ENCODE measurements at places on chromosomes 2 and 18. TPM values are rescaled to one million over a fixed set of nuclear protein-coding genes. Genes with fewer than 3 reads are reported as not detected.

DNA sequence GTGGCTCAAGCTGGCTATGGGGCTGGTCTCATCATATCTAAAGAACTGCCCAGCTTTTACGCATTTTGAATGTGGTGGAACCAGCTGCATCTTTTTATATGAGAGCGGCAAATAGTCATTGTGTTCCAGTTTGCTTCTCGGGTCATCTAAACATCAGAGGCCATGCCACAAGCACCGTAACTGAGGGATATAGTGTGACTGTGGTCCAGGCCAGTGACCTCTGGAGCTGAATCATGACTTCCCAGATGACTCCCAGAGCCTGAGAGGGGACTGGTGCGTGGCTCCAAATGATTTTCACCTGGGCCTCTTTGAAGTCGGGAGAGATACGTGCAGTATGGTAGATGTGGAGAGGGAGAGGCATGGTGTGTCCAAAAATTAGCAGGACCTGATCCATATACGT lies 271.0 kb downstream of the NEDD4L start:
- no peak overlapping the region for H3K27ac ChIP-seq
- DNase-seq = no peak
- no peaks in the 10 kb centered on the region for H3K27me3 ChIP-seq
- peaks cover 37% of the 10 kb centered on the region for H3K4me1 ChIP-seq
- H3K4me3 ChIP-seq = no peak overlapping the region
- H3K36me3 ChIP-seq = no peaks in the 10 kb centered on the region

The CHRND gene
- polyA plus RNA-seq = not detected

DNA sequence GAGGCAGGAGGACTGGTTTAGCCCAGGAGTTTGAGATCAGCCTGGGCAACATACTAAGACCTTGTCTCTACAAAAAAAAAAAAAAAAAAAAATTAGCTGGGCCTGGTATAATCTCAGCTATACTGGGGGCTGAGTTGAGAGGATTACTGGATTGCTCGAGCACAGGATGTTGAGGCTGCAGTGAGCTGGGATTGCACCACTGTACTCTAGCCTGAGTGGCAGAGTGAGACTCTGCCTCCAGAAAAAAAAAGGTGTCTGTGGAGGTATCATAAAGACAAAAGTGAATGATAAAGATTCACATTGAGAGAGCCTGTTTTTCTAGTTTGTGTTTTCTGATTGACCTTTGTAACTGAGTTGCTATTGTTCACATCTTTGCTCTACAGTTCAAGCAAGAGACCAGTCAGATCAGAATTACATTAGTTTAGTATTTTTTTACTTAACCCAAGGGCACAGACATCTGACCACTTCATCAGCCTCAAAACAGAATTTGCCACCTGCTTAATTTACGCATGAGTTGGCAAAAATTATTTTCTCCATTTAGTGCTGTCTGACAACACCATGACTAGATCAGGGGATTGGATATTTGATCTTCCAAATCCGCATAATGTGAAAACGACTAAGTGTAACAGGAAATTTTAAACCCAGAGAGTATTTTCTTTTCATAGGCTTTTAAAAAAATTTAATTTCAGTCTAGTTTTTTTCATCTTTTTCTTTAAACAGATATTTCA lies 271.0 kb downstream of the TGIF1 start:
- DNase-seq = no peak
- H3K4me1 ChIP-seq = no peaks in the 10 kb centered on the region
- H3K36me3 ChIP-seq = no peaks in the 10 kb centered on the region
- peaks cover 4% of the 10 kb centered on the region for H3K27me3 ChIP-seq
- no peak overlapping the region for H3K27ac ChIP-seq
- no peak overlapping the region for H3K4me3 ChIP-seq

DNA sequence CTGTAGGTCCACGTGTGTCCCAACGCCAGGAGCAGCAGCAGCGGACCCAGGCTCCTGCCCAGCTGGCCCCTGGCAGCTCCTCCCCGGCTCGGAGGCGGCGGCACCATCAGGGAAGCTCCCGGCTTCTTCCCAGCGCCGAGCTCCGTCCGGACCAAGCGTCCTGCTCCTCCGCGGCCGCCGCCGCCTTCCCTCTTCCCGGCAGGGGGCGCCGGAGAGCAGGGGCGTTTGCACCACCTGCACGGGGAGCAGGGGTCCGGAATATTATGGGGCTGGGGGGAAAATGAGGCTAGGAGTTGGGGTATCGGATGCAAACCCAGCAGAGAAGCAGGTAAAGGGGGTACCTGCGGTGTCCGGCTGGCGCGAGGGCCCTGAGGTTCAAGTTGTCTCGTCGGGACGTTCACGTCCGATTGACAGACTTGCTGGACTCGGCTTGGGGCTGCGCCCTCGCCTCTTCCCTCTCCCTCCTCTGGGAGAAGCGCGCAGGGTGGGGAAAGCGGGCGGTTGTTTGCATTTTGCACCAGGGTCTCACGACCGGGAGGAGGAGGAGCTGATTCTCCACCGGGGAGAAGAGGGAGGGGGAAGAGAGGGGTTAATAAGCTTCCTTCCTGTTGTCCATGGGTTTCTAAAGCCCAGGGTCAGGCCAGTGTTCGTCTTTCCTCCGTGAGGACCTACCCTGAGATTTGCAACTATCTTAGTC lies at the start of gene CCBE1:
Gene CCBE1, minus strand, starts transcription at position 188 of the 697 bp plus-strand sequence.
- peak; percentile 6 for DNase-seq
- peaks cover 6% of the 10 kb centered on the region for H3K27me3 ChIP-seq
- H3K36me3 ChIP-seq = no peaks in the 10 kb centered on the region
- no peaks in the 10 kb centered on the region for H3K4me1 ChIP-seq
- H3K27ac ChIP-seq = no peak within 1 kb of the TSS

DNA sequence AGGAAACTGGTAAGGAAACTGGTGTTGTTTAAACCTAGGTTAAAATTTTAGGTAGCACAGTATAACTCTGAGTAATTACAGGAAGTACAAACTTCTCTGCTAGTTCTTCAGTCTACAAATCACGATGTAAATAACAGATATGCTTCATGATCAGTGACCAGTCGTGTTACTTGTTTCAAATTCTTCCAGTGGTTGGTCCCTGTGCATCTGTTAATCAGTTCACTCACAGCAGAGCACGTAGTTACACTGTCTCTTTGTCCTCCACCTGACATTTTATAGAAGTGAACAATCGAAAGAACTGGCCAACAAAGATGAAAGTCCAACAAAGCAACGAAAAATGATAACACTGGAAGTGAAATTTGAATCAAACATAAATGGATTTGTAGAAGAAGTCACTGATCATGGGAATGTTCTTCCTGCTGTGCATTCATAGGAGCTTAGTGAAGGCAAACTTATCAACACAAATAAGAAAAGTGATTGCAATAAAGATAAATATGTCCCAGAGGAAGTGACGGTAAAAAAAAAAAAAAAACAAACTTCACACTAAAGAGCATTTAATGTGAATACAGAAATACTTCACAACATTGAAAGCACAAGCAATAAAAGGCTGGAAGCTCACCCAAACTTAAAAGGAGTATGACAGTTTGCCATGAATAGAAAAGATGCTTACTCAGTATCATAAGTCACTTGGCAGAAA lies 7.0 kb downstream of the EIF2AK2 start:
- peaks cover 11% of the 10 kb centered on the region for H3K36me3 ChIP-seq
- no peaks in the 10 kb centered on the region for H3K27me3 ChIP-seq
- no peak overlapping the region for H3K4me3 ChIP-seq
- no peak overlapping the region for H3K27ac ChIP-seq
- no peak for DNase-seq
- H3K4me1 ChIP-seq = no peaks in the 10 kb centered on the region

DNA sequence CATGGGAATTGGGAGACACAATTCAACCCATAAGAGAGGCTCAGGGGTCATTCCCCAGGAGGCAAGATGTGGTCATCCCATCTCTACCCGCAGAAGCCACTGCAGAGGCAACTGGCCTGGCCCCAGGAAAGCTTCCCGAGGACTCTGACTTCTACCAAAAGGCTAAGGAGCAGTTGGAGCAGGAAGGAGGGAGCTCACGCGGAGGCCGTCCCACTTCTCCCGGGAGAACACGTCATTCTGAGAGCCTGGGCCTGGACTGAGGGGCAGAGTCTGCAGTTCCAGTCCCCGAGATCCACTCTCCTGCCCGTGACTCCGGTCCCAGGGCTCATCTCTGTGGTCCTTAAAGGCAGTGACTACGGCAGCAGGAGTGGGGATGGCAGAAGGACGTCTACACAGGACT lies 69.0 kb upstream of the TAF1B start:
- peaks cover 25% of the 10 kb centered on the region for H3K4me1 ChIP-seq
- H3K27ac ChIP-seq = no peak overlapping the region
- H3K4me3 ChIP-seq = no peak overlapping the region
- no peak for DNase-seq
- no peaks in the 10 kb centered on the region for H3K36me3 ChIP-seq

DNA sequence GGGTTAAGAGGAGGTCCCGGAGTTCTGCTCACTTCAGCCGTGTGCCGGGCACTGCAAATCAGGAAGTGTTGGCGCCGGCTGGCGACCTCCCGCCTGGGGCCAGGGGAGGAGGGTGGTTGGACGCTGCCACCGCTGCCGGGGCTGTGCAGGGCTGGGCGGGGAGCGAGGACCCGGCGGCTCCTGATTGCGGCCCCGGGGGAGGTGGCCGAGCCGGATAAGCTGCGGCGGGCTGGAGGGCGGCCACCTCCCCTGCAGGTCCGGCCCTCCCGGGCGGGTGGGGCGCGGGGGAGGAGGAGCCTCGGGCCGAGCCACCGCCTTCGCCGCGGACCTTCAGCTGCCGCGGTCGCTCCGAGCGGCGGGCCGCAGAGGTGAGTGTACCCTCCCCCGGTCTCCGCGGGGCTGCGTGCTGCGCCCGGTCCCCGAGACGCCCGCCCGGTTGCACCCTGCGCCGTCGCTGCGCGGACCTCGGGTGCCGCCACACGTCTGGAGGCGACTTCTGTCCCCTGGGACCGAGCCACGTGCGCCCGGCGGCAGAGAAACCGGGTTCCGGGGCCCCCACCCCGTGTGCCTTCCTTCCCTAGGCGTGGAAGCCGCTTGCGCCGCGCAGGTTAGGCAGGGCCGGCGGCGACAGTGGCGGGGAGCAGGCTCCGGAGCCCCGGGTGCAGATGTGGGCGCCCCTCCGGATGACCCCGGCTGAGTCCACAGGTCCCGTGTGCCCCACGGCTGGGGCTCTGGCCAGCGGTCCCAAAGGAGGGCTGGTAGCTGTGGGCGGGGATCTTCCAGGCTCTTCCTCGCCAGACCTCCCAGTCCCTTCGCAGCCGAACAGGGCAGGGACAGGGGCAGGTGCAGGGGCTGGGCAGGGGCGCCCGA lies at the start of gene STEAP3:
Gene STEAP3, plus strand, starts transcription at position 314 of the 870 bp plus-strand sequence. CDS start 7,179 bp downstream, outside the sequence.
- no peaks in the 10 kb centered on the region for H3K27me3 ChIP-seq
- H3K36me3 ChIP-seq = no peaks in the 10 kb centered on the region
- no peak for DNase-seq
- no peaks in the 10 kb centered on the region for H3K4me1 ChIP-seq
- H3K4me3 ChIP-seq = no peak within 1 kb of the TSS

- DNase-seq = no peak
- H3K27ac ChIP-seq = no peak overlapping the region
- H3K27me3 ChIP-seq = no peaks in the 10 kb centered on the region
- no peaks in the 10 kb centered on the region for H3K4me1 ChIP-seq
- H3K36me3 ChIP-seq = no peaks in the 10 kb centered on the region
Measured at GRCh38 chr2:99520813-99521212, 31.0 kb upstream of the REV1 start.

DNA sequence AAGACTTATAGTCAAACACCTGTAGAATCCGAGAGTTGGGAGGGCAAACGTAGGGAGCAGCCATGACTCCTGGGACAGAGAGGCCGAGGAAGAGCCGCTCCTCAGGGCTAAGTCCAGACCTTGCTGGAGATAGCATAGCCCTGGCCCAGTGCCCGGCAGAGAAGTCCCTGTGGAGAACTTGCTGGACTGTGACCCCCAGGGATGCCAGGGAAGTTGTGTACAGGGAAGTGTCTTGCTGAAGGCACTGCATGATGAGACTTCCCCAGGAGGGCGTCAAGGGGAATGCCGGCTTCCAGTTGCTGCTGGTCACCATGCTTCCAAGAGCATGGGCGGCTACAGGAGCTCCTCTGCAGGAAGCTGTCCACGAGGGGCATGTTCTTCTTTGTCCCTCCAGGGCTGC lies 8.6 kb upstream of the CNDP1 start:
- no peak overlapping the region for H3K27ac ChIP-seq
- H3K27me3 ChIP-seq = no peaks in the 10 kb centered on the region
- H3K4me1 ChIP-seq = no peaks in the 10 kb centered on the region
- DNase-seq = no peak

The NAT8 gene
- not detected for polyA plus RNA-seq

GRCh38 chr2:40281021-40281940 lies 170.6 kb downstream of the SLC8A1 start:
- H3K4me1 ChIP-seq = no peaks in the 10 kb centered on the region
- H3K27me3 ChIP-seq = no peaks in the 10 kb centered on the region
- no peaks in the 10 kb centered on the region for H3K36me3 ChIP-seq
- no peak for DNase-seq

The RAD51AP2 gene
- polyA plus RNA-seq = not detected

GRCh38 chr18:7635948-7636347 lies 68.8 kb downstream of the PTPRM start:
- no peak overlapping the region for H3K27ac ChIP-seq
- H3K27me3 ChIP-seq = no peaks in the 10 kb centered on the region
- DNase-seq = no peak
- no peaks in the 10 kb centered on the region for H3K36me3 ChIP-seq
- H3K4me3 ChIP-seq = no peak overlapping the region
- H3K4me1 ChIP-seq = no peaks in the 10 kb centered on the region

DNA sequence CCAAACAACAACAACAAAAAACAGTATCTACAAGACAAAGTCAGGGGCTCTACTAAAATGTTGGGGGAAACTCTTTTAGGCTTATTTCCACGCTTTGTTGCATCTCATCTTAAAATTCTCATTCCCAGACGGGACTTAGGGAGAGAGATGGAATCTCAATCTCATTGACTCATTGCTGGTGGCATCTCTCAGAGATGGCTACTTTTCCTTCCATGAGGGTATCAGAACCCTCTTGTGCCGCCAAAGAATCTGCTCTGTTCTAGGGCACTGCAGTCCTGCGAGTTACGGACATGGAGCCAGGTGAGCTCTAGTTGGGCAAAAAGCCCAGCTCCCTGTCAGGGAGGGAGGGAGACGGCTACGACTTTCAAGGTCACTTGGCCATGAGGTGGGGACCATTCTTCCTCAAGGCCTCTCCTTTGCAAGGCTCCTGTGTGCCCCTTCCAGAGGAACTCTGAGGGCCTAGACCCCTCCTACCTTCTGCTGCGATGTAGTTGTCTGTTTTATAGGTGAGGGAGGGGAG lies 68.0 kb downstream of the MYCN start:
- no peak overlapping the region for H3K4me3 ChIP-seq
- no peaks in the 10 kb centered on the region for H3K27me3 ChIP-seq
- no peak overlapping the region for H3K27ac ChIP-seq

The PSMA8 gene
- polyA plus RNA-seq = 2.1 TPM

The ASNSD1 gene
- polyA plus RNA-seq = 61.9 TPM

The G6PC2 gene
- not detected for polyA plus RNA-seq

DNA sequence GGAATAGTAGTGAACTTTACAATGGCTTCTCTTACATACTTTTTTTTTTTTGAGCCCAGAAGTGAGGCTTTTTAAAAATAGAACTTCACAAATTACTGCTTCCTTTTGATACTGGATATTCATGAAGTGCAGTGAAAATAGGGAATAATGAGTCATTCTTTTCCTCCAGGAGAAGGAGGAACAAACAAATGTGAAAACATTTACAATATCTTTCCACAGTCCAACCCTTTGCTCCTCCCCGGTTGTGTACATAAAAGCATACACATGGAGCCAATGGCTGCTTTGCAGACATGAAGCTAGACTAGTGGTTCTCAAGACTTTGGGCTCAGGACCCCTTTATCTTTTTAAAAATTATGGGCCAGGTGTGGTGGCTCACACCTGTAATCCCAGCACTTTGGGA lies 266.9 kb downstream of the GBX2 start:
- no peak overlapping the region for H3K27ac ChIP-seq
- DNase-seq = no peak
- H3K4me3 ChIP-seq = no peak overlapping the region
- H3K36me3 ChIP-seq = no peaks in the 10 kb centered on the region
- H3K27me3 ChIP-seq = no peaks in the 10 kb centered on the region
- H3K4me1 ChIP-seq = no peaks in the 10 kb centered on the region

- no peak for DNase-seq
- H3K27me3 ChIP-seq = no peaks in the 10 kb centered on the region
- H3K4me1 ChIP-seq = no peaks in the 10 kb centered on the region
- no peak overlapping the region for H3K4me3 ChIP-seq
Measured at GRCh38 chr2:121746071-121746578, 9.3 kb upstream of the TSN start.
